NCI-H1436 (cell line): ENCODE measurements at places on chromosomes 1 and 21.

GRCh38 chr21:46286648-46287002, 483 bp downstream of the YBEY start:
- DNase-seq: no peak

DNA sequence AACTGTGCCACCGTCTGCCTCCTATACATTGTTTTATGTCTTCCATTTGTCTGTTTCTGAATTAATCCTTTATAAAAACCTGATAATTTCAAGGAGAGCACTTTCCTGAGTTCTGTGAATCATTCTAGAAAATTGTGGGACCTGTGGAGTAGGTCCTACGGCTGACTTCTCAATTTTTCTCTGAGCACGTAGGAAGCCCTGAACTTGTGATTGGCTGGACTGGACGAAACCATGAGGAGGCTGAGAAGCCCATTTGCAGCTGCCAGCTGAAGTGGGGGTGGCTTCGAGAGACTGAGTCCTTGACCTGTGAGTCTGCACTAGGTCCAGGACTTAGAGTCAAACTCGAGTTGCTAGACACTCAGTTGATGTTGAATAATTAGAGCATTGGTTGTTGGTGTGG, 277.1 kb upstream of the NCAM2 start:
- DNase-seq: no peak

DNA sequence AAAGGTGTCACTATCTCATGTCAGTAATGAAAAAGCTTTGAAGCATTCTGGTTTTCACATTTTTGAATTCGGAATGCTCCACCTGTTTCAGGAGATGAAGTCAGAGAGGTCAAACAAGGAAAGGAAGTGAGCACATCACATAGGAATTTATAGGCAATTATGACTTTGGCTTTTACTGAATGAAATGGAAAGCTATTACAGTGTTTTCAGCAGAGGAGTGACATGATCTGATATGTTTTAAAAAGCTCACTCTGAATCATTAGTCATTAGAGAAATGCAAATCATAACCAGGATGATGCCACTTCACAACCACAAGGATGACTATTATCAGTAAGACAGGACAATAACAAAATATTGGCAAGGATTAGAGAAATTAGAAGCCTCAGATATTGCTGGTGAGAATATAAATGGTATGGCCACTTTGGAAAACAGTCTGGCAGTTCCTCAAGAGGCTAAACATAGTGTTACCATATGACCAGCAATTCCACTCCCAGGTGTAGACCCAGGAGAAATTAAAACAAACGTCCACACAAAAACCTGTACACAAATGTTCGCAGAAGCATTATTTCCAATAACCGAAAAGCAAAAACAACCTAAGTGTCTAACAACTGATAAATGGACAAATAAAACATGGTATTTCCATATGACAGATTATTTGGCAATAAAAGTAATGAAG, 7.5 kb downstream of the TAF1A start:
- no peak for DNase-seq

- DNase-seq: no peak
Measured at GRCh38 chr1:13593511-13594131, 10.0 kb downstream of the PDPN start.

DNA sequence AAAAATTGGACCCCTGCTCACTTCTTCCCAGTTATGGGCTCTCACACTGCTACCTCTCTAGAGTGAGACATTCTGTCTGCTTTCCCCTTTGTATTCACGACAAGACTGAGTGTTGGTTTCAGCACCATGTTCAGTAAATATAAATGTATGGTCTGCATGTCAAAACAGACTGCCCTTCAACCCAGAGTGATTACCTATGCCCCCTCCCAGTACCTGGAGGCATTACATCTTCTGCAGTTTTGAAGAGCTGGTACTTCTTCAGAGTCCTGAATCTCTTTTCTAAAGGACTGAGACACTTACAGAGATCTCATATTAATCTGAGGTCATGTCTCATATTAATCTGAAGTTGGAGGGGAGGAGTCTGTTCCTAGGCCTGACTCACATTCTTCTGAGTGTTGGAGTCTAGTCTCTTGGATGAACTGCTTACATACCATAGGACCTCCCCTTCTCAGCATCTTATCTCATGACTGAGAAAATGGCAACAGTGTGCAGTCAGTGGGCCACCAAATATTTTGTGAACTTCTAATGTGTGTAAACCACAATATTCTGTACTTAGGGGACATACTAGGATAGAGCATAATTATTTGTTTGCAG, 80.3 kb downstream of the RGL1 start:
- DNase-seq: no peak

DNA sequence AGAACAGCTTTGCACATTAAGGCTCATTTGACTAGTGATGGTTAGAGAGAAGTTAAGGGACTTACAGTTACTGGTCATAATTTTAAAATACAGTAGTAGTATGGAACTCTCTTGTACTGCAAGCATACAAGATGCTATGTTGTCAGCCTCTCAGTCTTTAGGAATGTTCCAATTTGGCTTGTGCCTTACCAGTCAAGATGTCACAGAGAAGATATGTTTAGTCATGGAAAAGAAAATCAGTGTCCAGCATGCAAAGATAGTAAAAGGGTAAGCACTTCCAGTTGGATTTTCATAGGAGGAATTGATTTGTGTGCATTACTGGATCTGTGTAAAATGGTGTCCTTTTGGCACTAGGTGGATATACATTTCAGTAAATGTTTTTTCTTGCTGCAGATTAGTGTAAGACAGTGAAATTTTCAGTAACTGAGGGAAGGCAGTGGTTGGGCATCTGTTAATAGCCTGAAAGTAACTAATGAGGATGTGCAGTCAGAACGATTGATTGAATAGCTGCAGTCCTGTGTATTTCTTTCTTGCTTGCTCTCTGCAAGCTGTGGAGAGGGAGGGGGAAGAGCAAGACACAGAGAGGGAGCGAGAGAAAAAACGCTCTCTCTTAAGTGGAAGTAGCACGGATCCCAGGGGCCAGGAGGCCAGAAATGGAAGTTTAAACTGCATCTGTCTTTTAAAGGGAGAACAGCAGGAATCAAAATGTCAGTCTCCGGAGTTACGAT, 108.2 kb downstream of the CLEC20A start:
- no peak for DNase-seq

GRCh38 chr21:25985990-25986389, 184.6 kb downstream of the APP start:
- no peak for DNase-seq

DNA sequence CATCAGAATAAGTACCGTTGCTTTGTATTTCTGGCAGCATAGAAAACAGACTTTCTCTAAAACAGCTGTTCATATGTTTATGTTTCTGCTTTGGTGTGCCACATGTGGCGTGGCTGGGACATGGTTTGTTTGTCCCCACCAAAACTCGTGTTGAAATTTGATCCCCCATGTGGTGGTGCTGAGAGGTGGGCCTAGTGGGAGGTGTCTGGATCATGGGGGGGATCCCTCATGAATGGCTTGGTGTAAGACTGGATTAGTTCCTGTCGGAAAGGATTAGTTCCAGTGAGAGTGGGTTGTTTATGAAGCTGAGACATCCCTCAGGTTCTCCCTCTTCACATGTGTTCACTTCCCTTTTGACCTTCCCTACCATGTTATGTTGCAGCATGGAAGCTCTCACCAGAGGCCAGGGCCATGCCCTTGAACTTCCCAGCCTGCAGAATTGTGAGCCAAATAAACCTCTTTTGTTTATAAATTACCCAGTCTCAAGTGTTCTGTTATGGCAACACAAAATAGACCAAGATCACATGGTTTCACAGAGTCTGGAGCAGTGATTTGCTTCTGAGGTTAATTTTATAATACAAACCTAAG, 17.9 kb upstream of the H3-3A start:
- no peak for DNase-seq

- no peak for DNase-seq
Measured at GRCh38 chr21:45983981-45984551, 2.5 kb downstream of the COL6A1 start.

GRCh38 chr21:41977034-41977950, 23.5 kb upstream of the C2CD2 start:
- no peak for DNase-seq

DNA sequence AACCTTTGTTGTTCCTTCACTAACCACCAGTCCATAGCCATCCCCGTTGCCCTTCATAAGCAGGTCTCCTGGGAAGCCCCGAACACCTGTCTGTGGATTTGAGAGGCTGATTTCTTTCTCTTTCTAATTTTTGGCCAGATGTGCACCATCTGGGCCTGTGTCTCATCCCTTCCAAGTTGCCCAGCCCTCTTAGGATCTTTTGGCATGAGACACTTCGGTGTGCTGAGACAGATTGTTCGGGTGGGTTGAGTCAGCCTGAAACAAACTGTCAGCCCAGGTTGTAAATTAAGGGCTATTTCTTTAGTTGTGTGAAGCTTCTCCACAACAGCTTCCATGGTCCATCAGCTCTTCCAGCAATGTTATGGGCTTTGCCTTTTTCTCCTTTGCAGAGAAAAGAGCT, 1.4 kb upstream of the DNAJC11 start:
- no peak for DNase-seq

- peak; percentile 68 for DNase-seq
Measured at GRCh38 chr1:47324682-47325081, 8.9 kb upstream of the CMPK1 start.

- no peak for DNase-seq
Measured at GRCh38 chr1:107286125-107286524, 145.3 kb downstream of the NTNG1 start.

- no peak for DNase-seq
Measured at GRCh38 chr21:36023092-36023480, 37.2 kb downstream of the SETD4 start.

DNA sequence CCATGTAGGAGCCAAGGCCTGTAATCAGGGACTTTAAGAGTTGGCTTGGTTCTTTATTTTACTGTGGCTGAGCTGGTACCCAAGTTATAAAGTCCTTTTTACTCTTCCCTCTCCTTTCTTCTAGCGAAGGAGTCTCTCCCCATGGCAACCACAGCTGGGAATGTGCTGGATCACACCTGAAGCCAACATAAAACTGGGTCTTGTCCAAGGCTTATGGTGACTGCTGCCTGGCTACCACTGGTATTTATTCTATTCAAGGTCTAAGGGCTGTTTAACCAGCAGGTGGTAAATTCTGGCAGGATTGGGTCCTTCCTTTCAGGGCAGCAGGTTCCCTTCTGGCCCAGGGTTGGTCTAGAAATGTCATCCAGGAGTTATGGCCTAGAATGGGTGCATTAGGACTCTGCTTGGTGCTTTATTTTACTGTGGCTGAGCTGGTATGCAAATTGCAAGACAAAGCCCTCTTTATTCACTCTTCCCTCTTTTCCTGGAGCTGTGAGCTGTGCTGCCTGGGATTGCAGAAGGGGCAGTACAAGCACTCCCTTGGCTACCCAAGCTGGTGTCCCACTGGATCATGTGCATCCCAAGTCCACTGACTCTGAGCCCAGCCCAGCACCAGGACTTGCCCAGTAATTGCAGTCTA, 26.6 kb downstream of the SLC22A15 start:
- DNase-seq: no peak

DNA sequence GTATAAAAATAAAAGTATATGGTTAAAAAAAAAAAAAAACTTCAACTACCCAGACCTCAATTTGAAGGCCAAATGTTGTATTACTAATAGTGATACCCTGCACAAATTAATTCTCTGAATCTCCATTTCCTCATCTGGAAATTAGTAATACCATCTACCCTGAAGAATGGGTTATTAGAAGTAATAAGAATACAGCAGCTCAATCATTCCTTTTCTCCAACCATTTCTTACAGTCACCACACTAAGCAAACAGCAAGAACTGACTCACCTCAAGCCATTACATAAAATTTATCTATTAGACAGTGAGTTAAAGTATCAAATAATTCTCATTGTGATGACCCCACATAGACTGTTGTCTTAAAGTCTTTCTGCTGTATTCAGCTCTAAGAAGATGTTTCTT, 39.6 kb downstream of the RERE start:
- DNase-seq: no peak
